T-helper 17 cell (primary cell): ENCODE measurements at places on chromosomes 13 and 19. TPM values are rescaled to one million over a fixed set of nuclear protein-coding genes. Genes with fewer than 3 reads are reported as not detected.

DNA sequence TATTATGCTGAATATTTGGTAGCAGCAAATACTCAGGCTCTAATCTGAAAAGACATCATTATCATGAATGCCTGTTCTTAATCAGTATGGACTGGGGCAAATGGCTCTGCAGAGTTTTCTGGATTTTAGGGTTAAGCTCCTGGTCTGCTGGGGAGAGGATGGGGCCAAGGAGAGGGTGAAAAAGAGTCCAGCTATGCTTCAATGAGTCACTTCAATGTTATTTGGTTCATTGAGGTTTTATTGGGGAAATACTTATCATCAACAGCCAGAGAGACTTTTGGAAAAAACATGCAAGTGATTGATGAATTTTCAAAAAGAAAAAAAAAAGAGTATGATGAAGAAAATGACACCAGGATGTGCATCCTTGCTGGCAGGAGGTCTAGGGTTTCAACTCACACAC, 278.3 kb downstream of the UQCRFS1 start:
- DNase-seq: no peak

- no peak for DNase-seq
Measured at GRCh38 chr13:113565526-113566226, 18.9 kb upstream of the TFDP1 start.

GRCh38 chr13:46896341-46897137, at the start of gene HTR2A:
Gene HTR2A (minus strand): TSS chr13:46897053. CDS start chr13:46895906, 1,147 bp downstream.
- DNase-seq: no peak

GRCh38 chr19:44875666-44876451, 15.2 kb upstream of the TOMM40 start:
- no peak for DNase-seq

DNA sequence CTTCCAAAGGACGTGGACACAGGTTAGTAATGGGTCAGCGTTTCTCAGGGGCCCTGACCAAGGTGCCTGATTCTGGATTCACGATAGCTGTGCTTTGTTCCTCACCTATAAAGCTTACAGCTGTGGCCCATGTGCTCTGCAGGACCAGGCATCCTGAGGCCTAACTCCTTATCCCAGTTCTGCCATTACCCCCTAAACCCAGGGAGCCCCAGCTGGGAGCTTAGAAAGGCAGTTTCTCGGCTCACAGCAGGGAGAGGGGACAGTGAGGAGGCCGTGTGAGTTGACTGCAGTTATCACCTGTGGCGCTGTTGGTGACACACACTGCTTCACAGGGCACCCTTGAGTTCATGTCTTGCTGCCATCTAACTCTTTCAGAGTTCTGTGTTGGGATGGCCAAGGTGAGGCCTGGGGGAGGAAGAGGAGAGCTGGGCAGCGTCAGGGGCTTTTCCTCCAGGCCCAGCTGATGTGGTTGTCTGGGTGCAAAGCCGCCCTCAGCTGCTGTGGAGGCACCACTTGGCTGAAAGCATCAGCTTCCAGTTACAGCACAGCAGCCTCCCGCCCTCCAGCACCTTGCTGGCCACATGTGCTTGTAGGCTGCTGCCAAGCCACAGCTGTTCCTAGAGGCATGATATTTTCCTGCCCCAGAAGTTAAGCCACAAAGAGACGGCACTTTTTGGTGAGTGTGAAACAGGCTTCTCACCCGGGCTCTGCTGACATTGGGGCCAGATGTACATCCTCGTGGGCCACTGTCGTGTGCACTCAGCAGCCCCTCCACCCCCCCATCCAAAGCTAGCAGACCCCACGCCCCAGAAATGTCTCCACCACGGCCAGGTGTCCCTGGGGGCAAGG, 99.6 kb upstream of the MCF2L start:
- DNase-seq: no peak

DNA sequence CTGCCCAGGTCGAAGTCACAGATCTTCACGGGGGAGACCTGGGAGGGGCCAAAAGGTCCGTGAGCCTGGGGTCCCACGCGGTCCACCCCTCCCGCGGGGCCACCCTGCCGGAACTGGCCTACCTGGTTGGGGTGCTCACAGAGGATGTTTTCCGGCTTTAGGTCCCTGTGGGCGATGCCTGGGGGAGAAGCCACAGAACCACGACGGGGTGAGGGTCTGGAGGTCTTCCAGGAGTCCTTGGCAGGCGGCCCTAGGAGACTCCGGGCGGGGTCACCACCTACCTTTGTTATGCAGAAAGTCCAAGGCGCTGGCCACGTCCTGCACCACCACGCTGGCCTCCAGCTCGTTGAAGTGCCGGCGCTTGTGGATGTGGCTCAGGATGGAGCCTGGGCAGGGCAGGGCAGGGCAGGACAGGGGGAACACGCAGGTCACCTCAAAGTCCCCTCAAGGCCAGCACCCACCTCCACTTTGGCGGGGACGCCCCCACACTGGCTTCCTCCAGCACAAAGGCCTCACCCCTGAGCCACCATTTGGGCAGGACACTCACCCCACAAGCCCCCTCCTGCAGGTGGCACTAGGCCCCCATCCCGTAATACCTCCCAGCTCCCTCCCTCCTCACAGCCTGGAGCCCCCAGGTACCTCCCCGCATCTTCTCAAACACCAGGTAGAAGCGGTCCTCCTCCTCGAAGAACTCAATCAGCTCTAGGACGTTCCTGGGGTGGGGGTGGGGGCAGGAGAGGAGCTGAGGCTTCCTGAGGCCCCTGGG, 8.4 kb downstream of the MKNK2 start:
- no peak for DNase-seq

DNA sequence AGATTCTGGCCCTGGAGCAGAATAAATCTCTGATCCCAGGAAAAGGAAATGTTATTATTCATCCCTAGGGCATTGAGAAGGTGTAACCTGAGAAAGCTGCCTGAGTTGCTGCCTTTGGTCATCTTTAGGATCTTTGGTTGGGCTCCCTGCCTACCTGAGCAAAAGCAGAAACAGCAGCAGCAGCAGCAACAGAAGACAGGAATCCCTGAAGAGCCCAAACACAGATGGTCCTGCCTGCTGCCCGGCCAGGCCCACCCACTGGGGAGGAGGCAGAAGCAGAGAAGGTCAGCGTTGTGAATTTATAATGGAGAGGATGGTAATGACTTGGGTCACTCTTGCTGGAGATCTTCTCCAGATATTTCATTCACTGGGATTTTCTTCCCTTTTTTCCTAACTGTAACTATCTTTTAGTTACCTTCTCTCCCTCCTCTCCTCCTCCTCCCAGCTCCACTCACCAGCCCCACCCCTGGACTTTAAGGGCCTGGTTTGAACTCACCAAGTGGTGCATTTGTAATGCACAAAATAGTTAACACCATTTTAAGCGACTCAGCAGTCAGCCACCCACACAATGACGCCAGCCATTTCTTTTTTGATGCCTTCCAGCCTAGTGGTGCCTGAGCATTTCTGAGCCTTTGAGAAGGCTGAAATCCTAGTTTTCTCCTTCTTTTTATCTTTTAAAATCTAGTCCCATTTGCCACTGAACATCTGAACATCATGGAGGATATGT, 91.7 kb downstream of the HSPH1 start:
- no peak for DNase-seq

DNA sequence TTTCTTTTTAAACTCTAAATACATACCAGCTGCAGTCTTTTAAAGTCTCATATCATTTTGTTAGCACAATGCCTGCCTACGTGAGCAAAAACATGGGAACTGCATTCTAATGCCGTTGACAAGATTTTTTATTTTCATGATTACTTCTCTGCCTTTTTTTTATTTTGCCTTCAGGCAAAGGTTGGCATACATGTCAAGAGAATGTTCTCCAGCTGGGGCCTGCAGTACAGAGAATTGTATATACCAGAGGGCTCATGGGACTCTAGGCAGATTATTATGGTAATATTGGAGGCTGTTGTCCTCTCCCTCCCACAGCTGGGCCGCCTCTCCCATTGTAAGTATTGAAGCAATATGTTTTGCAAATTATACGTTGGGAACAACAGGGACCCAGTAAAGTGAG, 53.9 kb upstream of the OBI1 start:
- DNase-seq: no peak

DNA sequence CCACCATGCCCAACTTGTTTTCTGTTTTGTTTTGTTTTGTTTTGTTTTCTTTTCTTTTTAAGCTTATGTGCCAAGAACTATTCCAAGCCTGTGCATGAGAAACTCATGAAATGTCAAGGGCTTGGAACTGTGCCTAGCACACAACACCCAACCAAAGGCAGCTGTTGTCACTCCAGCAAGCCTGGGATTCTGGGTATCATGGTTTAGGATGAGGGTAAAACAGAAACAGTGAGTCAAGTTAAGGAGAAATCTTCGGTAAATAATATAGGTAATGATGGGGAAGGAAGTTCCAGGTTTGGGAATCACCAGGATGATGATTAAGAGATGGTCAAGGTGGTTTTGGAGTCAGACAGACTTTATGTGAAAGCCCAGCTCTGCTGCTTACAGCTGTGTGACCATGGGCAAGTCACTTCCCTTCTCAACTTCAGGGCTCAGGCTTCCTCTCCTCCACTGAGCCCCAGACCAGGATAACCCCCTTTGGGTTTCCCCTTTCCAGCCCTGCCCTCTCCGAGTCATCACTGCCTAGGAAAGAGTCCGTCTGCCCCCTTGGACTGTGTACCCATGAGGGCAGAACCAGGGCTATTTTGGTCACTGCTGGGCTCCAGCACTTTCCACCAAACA, 5.0 kb downstream of the PVR start:
- DNase-seq: no peak

DNA sequence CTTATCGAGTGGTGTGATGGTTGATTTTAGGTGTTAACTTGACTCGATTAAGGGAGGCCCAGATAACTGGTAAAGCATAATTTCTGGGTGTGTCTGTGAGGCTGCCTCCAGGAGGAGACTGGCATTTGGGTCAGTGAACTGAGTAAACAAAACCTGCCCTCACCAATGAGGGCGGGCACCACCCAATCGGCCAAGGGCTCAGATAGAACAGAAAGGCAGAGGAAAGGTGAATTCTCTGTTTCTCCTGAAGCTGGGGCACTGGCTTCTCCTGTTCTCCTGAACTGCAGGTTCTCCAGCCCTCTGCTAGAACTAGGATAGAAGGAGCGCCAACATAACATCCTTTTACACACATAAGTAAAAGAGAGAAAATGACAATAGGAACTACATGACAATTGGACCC, 35.1 kb downstream of the ESD start:
- DNase-seq: no peak

GRCh38 chr13:44837250-44837649, 152.0 kb downstream of the NUFIP1 start:
- no peak for DNase-seq

DNA sequence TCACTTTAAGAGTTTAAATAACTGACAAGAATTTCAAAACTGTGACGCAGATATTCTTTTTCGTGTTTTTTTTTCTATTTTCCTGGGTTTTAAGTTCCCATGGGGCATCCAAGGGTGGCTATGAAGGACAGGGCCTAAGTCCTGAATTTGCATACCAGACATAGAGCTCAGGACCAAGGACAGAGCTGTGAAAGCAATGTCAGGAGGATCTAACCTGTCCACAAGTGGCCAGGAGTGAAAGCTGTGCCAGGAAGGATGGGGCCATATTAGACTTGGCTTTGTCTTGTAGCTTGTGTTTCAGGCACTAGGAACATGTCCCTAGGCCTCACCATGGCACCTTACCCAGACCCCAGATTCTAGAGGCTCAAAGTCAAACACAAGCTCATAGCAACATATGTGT, 289.4 kb upstream of the MIR17HG start:
- no peak for DNase-seq

DNA sequence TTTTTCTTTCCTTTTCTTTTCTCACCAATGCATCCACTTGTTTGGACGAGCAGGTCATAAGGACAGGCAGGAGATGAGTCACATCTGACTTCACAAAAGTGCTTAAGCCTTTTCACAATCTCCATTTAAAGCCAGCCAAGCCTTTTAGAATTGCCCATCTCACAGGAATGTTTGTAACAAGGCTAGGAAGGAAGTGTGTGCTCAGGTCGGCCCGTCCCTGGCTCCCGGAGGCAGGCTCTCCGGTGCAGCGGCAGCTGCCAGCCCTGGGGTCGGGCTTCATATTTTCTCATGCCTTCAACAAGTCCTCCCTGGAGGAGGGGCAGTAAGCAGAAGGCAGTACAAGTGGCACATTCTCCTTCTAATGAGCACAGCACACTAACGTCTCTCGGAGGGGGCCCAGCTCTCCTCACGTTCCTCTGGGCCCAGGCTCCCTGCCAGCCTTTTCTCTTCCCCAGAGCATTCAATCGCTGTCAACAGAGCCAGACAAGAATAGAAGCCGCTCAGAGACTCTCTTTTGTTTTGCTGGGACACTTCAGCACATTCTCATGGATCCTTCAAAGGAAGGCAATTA, 180.5 kb downstream of the COL4A1 start:
- no peak for DNase-seq

- DNase-seq: no peak
Measured at GRCh38 chr13:44904967-44905366, 84.3 kb downstream of the NUFIP1 start.

DNA sequence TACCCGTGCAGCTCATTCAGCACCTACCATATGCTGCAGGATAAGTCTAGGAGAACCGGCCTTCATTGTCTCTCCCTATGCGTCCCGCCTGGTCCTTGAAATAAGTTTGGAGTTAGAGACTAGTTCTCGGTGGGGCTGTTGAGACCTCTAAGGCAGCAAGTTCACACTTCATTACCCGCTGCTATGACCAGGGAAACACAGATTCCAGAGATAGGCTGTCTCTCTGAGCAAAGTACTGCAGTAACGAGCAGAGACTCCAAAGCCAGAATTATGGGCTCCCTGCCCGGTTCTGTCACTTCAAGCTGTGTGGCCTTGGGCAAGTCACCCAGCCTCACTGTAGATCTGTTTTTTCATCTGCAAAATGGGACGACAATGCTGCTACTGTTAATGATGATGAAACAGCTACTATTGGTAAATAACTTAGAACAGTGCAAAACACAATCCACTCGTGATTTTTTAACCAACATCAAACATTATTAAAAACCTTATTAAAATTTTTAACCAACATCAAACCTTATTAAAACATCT, 184.1 kb downstream of the USP12 start:
- DNase-seq: no peak

CPB2 gene
- total RNA-seq: not detected

KBTBD6 gene
- total RNA-seq: 4.7 TPM

STOML3 gene
- total RNA-seq: not detected

SLC27A1 gene
- total RNA-seq: 5.8 TPM

MEIS3 gene
- not detected for total RNA-seq

LSR gene
- total RNA-seq: 44.5 TPM

GPR12 gene
- total RNA-seq: not detected

FBXO27 gene
- 1.6 TPM for total RNA-seq

COMP gene
- not detected for total RNA-seq

OR10H1 gene
- 0.07 TPM for total RNA-seq

TNFSF9 gene
- total RNA-seq: 2.2 TPM

CGB8 gene
- not detected for total RNA-seq

ADM5 gene
- 2.8 TPM for total RNA-seq

EMC10 gene
- total RNA-seq: 76.6 TPM
